Head of caudate nucleus (tissue), 42 donors: ENCODE measurements at places on chromosomes 11 and 22.

DNA sequence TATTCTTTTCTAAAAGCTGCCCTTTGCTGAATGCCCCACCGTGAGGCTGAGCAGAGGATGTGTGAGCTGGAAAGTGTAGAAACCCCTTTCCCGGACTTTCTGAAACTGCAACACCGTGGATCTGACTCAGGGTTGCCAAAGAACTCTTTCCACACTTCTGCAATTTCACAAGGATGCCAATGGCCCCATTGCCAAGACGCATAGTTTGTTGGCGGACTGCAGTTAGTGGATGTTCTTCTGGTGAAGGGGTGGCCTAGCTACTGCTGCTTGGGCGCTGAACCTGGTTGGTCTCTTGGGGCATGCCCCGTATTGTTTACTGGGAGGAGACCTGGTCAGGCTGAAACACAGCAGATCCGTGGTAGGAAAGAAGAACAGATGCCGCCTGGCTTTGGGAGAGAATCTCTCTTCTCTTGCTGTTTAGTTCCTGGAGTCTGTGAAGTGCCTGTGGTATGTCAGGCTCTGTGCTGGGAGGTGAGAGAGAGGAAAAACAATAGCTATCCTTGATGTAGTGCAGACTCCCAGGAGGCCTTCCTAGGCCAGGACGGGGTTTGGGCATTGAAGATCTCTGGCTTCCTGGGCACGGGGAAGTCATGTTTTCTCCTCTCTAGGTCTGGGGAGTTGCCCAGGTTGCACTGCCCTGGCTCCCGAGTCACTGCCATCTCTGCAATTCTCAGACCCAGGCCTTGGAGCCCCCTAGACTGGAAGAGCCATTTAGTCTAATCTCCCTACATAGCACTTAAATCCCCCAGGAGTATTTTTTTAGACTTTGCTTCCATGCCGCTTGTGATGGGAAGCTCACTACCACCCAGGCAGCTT is 26.9 kb downstream of the CD82 start:
- DNase-seq: no peak

- DNase-seq: no peak
Observed at GRCh38 chr11:1750840-1751530, 590 bp upstream of the IFITM10 start.

DNA sequence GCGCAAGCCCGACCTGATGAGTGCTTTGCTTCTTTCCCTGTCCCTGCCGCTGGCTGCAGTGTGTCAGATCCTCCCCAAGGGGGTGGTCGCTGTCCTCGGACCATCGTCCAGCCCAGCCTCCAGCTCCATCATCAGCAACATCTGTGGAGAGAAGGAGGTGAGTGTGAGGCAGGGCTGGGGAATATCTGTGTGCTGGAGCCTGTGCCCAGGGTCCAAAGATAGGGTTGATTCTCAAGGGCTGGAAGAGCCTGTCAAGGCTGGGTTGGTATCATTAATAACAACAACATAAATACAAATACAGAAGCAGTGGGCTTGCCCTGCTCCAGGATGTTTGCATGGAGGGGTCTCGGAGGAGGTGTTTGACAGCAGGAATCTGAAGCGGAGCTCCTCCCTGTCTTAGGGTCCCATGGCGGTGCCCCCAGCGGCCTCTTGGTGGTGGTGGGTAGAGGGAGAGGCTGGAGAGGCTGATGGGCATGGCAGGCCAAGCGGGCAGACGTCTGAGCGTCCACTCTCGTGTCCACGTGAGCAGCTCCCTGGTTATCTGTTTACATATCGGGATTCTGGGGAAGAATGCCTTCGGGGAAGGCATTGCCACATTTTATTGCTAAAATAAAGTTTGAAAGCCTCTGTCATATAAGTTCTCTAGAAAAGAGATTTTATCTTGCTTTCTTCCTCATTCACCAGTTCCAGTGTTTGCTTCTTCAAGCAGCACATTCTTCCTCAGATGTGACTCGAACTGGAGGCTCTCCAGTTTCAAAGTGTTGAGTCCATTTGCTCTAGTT is 208.4 kb upstream of the TBCEL start:
- DNase-seq: no peak

DNA sequence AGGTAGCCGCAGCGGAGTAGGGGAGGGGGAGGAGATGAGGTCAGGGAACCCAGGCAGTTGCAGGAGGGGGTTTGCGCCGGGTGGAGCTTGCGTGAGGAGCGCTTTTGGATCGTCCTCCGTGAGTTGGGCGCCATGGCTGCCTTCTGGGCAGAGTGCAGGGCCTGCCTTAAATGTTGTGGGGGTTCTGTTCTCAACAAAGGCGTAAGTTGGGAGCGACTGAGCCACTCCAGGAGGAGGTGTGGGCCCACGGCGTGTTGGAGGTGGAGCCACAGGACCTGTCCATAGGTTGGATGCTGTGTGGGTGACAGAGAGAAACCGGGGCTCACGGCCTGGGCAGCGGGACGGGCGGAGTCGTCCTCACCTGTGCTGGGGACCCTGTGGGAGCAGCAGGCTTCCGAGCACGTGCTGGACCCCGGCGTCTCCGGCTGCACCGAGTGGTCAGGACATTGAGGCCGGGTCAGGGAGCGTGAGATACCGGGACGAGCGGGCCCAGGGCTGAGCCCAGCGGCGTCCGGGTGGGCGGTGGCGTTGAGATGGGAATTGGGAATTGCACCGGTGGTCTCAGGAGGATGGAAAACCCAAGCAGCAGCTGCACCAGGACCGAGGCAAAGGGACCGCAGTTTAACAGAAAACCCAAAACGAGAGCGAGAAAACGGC is 977 bp upstream of the PGGHG start:
- DNase-seq: no peak

DNA sequence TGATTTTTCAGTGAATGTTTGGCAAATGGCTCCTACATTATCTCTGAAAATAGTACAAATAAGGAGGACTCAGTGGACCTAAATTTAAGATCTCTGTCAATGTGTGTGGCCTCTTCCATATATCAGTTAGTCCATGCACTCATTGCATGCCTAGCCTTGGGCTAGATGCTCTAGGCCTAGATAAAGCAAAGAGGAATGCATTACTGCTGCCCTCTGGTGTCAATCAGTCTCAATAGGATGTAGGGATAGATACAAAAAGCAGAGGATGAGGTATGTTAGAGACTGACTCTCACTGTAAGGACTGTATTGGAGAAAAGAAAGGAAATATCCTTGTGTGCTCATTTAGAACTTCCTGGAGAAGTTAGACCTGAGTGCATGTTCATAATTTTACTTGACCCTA is 42.0 kb downstream of the MS4A2 start:
- no peak for DNase-seq

- DNase-seq: no peak
Observed at GRCh38 chr11:133953547-133953946, 3.2 kb downstream of the IGSF9B start.

GRCh38 chr11:3879216-3879966 is 23.9 kb downstream of the STIM1 start:
- DNase-seq: no peak
